NCI-H1092 treated with DMSO at 0.1 percent for 48 hours (cell line): ENCODE measurements at places on chromosomes 2 and 18.
A peak's percentile ranks its signal among the peaks of the same experiment; 100 is the strongest.

DNA sequence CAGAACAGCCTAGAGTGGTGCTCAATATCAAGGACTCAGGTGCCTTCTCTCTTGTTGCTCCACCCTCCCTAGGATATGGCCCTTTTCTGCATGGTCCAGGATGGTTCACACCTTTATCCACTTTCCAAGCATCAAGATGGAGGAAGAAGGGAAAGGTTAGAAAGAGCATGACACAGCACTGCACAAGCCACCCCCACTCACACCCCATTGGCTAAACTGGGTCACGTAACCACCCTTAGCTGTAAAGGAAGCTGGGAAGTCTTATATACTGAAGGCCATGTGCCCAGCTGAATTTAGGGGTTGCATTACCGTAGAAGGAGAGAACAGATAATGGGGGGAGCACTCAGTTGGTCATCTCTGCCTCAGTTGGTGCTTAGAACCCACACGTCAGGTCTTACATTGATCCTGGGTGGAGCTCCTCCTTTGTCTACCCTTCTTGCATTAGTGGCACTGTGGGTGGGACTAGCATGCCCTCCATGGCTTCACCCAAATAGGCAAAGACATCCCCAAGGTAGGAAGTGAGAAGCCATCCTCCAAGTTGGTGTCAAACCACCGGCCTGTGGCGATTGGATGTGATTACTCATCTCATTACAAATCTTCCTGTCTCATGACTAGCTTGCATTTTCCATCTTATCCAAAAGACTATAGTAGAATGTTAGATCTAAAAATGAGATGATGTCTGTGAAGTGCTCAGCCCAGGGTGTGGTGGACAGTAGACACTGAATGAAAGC, 248.5 kb downstream of the HAUS1 start:
- DNase-seq, result no peak

DNA sequence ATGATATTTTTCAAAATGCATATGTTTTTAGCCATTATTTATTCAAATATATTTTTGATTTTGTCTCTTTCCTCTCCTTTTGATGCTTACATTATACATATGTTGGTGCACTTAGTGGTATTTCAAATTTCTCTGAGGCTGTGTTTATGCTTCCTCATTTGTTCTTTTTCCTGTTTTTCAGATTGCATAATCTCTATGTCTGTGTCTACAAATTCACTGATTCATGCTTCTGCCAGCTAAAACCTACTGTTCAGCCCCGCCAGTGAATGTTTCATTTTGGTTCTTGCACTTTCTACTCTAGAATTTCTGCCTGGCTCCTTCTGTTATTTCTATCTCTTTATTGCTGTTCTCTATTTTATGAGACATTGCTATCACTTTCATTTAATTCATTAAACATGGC, 951.7 kb upstream of the CNTNAP5 start:
- DNase-seq, result no peak

- DNase-seq, result no peak
Measured at GRCh38 chr2:30428827-30429461, 18.1 kb upstream of the LCLAT1 start.

GRCh38 chr2:60509066-60509465, 44.4 kb downstream of the BCL11A start:
- DNase-seq, result no peak

DNA sequence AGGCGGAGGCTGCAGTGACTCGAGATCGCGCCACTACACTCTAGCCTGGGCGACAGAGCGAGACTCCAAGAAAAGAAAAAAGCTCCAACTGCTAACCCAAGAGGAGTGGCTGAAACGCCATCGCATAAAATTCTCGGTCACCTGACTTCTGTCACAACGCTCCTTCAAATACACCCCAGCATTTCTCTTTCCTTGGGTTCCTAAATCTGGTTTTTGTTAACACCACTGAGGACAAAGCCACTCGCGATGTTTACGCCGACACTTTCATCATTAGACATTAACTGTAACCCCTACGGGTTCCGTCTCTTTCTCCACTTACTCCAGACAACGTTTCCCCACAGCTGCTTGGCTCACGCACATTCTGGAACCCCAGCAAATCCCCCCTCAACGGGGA, 679 bp downstream of the CLK1 start:
- peak; percentile 13 for DNase-seq

DNA sequence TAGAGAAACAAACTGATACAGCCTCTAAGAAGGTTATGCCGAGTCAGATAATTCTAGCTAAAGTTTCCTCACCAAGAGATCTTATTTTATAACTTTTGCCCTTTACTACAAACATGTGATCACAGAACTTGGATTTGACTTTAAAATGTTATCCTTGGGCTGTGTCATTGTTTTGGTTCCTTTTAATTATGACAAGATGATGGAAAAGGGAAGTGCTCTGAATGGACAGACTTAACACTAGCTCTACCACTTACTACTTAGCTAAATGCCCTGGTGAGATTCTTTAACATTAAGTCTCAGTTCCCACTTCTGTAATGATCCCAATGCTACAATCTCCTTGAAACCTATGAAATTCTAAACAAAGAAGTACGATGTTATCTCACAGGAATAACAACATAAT, 69.9 kb downstream of the RTTN start:
- DNase-seq, result no peak

DNA sequence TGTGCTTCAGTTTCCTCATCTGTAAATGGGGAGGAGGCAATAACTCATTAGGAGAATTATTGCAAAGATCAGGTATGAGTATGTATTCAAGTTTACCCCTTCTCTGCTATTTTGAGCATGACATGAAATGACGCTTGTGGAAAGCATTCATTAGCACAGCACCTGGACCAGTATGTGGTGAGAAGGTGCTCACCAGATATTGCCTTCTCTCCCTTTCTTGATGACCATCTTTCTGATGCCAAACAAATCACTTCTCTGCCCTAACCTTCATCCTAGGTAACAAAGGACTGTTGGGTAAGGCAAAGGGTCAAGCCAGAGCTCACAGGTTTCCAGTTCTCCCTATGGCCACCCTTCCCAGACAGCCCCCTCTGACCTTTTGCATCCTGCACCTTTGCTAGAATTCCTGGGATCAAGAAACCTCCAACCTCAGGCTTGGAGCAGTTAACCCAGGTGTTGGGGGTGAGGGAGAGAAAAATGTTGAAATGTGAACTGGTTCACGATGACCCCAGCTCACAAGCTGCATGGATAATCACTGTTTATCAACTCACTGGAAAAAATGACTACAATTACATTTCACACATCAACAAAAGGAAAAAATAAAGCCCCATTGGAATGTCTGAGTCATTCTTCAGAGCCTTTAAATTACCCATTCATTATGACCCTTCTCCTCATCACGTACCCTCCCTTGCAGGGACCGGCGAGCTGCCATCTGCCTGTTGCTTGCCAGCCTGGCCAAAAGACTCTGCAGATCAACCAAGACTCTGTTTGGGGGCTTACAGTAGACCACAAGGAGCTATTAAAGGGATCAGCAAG, 41.6 kb downstream of the LBH start:
- no peak for DNase-seq

GRCh38 chr18:70276416-70277191, 12.2 kb upstream of the SOCS6 start:
- DNase-seq, result no peak

DNA sequence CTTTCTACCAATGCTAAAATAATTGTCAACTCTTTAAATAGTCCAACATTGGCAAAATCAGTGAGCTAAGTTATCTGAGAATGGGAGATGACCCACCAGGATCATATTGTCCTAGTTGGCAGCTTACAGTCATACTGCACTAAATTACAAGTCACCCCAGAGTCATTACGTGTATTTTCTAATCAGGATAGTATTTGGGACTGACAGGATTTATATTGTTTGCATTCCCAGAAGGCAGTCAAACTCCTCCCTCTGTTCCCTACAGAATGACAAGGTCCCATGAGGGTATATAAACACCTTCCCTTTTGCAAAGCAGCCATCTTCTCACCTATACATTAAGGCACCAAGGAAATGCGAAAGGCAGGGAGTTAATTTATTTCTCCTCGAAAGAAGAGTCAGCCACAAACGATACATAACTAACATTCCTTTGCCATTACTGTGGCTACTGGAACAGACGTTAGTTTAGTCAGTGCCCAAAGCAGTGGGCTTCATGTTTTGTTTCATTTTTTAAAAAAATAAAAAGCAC, 125.3 kb downstream of the ANTXR1 start:
- DNase-seq, result no peak
